ENCODE measurements at places on chromosomes 4 and X. TPM values are rescaled to one million over a fixed set of nuclear protein-coding genes. Genes with fewer than 3 reads are reported as not detected.

The TRPC3 gene
- total RNA-seq = 0.25 TPM

The MAGEA9 gene
- total RNA-seq = not detected

The HTRA3 gene
- total RNA-seq = 95.6 TPM

The IGSF1 gene
- 2.6 TPM for total RNA-seq

The NWD2 gene
- total RNA-seq = not detected

The CDX4 gene
- total RNA-seq = not detected

The GAGE2A gene
- not detected for total RNA-seq

The PAGE1 gene
- not detected for total RNA-seq

The WDR13 gene
- 164 TPM for total RNA-seq

The EGF gene
- 12.3 TPM for total RNA-seq

The OPRPN gene
- not detected for total RNA-seq

The MAGEA2B gene
- not detected for total RNA-seq
